NCI-H1694 (cell line): ENCODE measurements at places on chromosomes 7 and 10.

DNA sequence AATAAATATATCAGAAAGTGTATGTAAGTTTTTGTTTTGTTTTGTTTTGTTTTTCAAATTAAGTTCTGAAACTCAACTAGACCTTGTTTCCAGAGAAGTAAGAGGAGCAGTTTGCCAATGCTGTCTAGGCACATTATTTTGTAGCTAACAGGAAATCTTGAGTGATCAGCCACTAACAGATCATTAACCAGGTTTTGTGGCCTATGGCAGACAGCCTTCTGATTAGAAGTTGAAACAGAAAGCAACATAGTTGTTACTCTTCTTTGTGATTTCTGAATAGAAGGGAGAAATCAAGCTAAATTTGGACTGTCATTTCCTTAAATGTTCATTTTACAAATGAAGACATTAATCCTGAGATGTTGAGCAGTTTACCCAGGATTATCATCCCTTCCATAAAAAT lies 142.6 kb downstream of the PLXDC2 start:
- no peak for DNase-seq

- DNase-seq = no peak
Measured at GRCh38 chr7:138865843-138866242, 67.8 kb upstream of the ATP6V0A4 start.

GRCh38 chr10:112332022-112332421 lies 41.9 kb upstream of the ACSL5 start:
- no peak for DNase-seq

GRCh38 chr10:82543631-82544030 lies 668.6 kb downstream of the NRG3 start:
- DNase-seq = no peak

- DNase-seq = peak; percentile 68
Measured at GRCh38 chr10:99560277-99561126, 27.8 kb downstream of the NKX2-3 start.

- no peak for DNase-seq
Measured at GRCh38 chr7:139033346-139034114, 2.3 kb downstream of the ZC3HAV1L start.

DNA sequence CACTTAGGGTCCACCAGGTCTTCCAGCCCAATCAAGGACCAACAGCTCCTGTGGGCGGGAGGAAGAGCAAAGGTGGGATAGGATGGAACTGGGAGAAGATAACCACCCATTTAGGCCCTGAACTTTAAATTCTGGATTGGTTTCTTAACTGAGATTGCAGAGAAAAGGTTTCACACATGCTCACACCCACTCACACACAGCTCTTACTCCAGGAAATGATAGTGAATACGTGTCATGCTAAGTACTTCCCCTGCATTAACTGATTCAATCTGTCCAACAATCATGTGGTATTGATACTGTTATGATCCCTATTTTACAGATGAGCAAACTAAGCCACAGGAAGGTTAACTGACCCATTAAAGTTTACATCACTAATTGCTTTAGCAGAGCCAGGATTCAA lies 4.6 kb upstream of the CYP3A4 start:
- no peak for DNase-seq

GRCh38 chr7:1810521-1810920 lies 140.4 kb downstream of the ELFN1 start:
- no peak for DNase-seq

DNA sequence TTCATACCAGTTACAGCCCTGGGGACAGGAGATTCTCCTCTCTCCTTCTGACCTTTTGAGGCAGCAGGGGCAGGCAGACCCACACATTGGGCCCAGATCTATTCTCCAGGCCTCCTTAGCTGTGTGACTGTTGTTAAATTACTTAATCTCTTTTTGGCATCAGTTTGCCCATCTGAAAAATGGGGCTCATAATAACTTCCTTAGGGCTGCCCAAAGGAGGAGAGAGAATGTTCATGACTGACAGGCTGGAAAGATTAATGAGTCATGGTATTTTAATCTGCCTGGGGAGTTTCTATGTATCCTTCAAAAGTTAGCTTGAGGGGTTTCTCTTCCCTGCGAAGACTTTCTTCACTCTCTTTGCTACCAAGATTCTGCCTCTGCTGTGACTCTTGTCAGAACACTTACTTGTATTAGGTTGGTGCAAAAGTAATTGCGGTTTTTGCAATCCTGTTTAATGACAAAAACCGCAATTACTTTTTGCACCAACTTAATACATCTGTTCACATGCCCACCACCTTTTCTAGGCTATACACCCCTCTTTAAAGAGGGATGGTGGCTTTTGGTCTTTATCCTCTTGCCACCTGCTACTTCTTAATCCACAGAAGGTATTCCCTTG lies 83.4 kb downstream of the ARID5B start:
- DNase-seq = no peak

- DNase-seq = no peak
Measured at GRCh38 chr7:87934699-87935383, 790 bp downstream of the ADAM22 start.

GRCh38 chr7:84469034-84469433 lies 274.4 kb upstream of the SEMA3A start:
- no peak for DNase-seq

- DNase-seq = no peak
Measured at GRCh38 chr10:87803831-87804230, 14.2 kb downstream of the ATAD1 start.

- DNase-seq = no peak
Measured at GRCh38 chr7:55019691-55020465, 1.1 kb downstream of the EGFR start.

GRCh38 chr7:4884164-4884563 lies 648 bp upstream of the RADIL start:
- DNase-seq = no peak

- DNase-seq = no peak
Measured at GRCh38 chr10:2145926-2146478, 408.7 kb upstream of the ADARB2 start.

- no peak for DNase-seq
Measured at GRCh38 chr7:123961771-123962170, 36.7 kb downstream of the SPAM1 start.

DNA sequence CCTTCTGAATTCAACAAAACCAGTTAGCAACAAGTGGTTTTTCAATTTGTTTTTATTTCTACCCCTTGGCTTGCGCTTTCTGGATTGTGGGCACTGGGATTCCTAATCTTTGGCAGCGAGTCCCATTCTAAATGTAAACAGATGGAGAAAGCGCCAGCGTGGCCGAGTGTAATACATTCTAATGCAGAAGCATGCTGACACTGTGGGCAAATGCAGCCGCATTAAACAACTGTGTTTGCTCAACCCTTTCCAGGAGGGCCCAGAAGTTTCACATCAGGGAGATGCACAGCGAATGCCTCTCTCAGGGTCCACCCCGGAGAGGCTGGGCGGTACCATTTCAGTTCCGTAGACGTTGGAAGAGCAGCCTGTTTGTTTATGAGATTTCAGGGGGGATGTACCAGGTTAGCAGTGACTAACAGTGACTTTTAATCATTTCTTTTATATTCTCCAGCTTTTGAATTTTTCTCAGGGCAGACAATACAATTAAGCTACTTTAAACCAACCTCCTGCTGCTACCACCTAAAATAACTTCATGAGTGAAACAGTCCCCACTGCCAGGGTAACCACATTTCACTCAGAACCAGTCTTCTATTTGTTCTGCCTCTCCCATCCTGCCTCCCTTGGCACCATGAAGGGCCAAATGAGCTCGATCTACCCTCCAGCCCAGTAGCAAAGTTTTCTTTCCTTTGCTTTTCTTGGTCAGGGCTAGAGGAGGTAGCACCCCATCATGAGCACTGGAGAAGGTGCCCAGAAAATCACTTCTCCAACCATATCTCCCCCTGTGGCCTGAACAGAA lies 164.2 kb upstream of the ITGB1 start:
- peak; percentile 58 for DNase-seq

GRCh38 chr7:141012696-141013344 lies 1.9 kb downstream of the MRPS33 start:
- DNase-seq = no peak

DNA sequence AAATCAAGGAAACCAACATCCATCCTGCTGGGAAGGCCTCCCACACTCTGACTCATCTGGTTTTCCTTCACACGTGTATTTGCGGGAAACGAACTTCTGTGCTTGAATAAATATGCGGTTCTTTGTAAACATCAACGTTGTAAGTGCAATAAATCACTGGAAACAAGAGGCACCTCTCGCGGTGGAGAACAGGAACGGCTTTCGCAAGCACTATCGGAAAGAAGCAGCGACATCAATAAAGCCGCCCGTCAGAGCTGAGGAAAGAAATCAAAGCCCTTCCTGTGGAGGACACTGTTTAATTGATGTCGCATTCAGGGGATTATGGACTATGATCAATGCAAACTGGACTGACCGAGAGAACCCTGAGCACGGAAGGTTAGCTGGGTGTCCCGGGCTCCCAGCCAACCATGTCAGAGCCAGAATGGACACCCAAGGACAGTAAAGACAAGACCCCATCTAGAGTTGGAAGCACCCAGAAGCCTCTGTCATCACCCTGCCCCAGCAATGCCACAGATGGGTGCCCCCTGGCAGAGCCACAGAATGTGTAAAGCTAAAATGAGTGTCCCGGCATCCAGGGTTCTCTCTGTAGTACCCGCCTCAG lies 37.6 kb downstream of the OAT start:
- DNase-seq = no peak

- DNase-seq = no peak
Measured at GRCh38 chr7:117096330-117096729, 143.0 kb downstream of the ST7 start.

DNA sequence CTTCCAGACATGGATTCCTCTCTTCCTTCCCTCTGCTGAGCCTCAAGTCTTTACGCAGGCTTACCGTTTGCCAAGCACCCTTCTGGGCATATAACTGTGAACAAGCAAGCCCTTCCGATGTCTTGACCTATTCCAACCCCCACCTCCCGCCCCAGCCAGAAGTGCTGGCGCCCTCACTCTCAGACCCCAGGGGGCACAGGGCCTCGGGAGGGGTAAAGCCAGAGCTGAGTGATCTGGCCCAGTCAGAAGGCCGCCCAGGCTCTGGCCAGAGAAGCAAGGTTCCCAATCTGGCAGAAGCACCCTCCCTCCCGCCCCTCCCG lies 1.2 kb downstream of the PRRT4 start:
- DNase-seq = no peak

- no peak for DNase-seq
Measured at GRCh38 chr10:92857904-92858514, 9.7 kb downstream of the EXOC6 start.

- no peak for DNase-seq
Measured at GRCh38 chr10:114538181-114538906, 119.7 kb downstream of the ABLIM1 start.

GRCh38 chr10:60384011-60384410 lies 5.7 kb downstream of the ANK3 start:
- no peak for DNase-seq

DNA sequence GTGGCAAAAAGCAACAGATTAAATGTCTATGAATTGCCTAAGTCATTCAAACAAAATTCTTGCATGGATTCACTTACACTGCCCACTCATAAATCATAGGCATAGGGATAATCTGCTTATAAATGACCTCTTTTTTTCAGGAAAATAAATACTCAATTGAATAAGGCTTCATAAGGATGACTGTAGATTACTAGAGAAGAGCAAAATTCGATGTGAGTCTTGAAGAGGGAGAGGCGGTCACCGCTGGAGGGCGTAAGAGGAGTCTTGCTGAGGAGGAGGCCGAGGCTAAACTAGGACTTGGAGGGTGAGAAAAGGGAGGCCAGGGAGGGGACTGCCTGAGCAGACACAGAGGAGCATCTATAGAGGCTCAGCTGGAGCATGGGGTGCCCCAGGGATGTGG lies 135.4 kb upstream of the RSU1 start:
- no peak for DNase-seq

DNA sequence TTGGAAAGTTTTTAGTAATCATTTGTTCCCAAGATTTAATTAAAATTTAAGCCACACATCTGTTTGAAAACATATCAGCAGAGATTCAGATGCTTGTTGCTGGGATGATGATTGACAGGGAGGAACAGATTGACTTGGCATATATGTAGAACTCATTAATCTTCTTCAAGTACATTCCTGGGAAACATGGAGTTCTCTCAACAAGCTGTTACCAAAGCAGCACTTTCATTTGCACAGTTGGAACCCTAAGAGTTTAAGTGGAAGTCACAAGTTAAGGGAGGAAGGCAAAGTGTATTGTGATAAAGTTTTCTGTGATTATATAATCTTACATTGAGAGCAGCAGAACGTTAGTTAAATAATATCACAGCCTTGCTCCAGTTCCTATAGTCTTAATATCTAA lies 485.4 kb upstream of the CELF2 start:
- DNase-seq = no peak

DNA sequence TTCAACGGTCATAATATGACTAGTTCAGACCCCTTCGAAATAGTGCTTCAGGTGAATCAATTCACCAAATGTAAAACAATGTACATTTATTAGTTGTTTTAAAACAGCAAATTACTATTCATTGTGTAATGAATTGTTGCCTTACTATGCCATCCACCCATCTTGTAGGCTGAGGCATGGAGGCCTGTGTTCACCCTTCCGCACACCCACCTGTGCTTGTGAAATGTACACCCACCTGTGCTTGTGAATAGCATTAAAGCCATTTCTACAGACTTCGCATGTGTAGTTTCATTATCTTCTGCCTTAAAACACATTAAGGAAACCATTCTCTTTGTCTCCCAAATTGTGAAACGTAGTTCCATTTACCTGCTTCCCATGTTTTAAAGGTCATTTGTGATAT lies 16.8 kb downstream of the CLRN3 start:
- DNase-seq = no peak

- DNase-seq = no peak
Measured at GRCh38 chr10:102785818-102786217, 42.1 kb downstream of the WBP1L start.

DNA sequence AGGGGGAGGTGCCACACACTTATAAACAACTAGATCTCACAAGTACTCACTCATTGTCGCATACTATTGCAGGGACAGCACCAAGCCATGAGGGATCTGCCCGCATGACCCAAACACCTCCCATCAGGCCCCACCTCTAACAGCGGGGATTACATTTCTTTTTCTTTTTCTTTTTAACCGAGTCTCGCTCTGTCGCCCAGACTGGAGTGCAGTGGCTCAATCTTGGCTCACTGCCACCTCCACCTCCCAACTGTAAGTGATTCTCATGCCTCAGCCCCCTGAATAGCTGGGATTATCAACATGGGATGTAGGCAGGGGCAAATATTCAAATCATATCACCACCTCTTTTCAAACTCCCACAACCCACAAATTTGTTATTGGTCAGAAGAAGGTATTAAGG lies 76.7 kb downstream of the SKAP2 start:
- DNase-seq = no peak
